Umbilical cord (tissue), 2 donors: ENCODE measurements at places on chromosomes 6 and 20. TPM values are rescaled to one million over a fixed set of nuclear protein-coding genes. Genes with fewer than 3 reads are reported as not detected.

The FKBP1C gene
- total RNA-seq: not detected

The EDN1 gene
- total RNA-seq: 39.5 TPM

The DOK5 gene
- 6.7 TPM for total RNA-seq

The RPS18 gene
- 2,699 TPM for total RNA-seq

The TP53TG5 gene
- total RNA-seq: 32.0 TPM
